ENCODE measurements at places on chromosomes 6 and 20.

DNA sequence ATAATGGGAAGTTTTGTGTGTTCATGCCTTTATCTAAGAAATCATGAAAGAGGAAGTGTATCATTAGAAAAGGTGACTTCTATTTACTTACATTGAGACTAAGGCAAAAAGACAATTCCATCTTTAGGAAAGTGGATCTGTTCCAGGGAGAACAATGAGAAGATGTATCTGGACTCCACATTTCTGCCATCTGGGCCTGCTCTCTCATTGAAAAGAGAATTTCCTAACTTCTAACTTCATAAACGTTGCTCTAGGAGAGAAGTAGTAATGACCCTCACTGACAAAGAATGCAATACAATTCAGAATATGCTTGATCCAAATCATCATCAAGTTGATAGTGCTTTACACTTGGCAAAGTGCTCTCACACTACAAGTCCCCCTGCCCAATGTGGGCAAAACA, 294.2 kb downstream of the OGFRL1 start:
- no peak for DNase-seq

- no peak for DNase-seq
Observed at GRCh38 chr6:20931093-20931492, 396.8 kb downstream of the CDKAL1 start.

- DNase-seq = no peak
Observed at GRCh38 chr6:129583866-129584265, 126.1 kb downstream of the ARHGAP18 start.

- no peak for DNase-seq
Observed at GRCh38 chr6:169726049-169726400, 1.7 kb upstream of the PHF10 start.

DNA sequence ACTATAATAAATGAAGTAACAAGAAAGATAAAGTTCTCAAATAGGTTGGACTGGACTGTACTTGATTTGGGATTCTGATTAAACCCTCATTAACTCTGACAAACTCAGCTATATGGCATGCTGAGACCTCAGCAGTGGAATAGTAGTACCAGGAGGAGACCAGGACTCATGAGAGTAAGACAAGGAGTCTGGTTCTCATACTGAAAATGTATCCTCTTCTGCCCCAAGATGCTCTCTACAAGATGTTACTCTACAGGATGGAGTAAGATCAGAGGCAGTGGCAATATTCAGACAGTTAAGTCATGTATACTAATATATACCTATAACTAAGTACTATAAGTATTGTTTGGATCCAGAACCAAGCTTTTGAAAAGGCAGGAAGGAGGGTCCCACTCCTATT, 31.9 kb upstream of the SYNCRIP start:
- DNase-seq = no peak

DNA sequence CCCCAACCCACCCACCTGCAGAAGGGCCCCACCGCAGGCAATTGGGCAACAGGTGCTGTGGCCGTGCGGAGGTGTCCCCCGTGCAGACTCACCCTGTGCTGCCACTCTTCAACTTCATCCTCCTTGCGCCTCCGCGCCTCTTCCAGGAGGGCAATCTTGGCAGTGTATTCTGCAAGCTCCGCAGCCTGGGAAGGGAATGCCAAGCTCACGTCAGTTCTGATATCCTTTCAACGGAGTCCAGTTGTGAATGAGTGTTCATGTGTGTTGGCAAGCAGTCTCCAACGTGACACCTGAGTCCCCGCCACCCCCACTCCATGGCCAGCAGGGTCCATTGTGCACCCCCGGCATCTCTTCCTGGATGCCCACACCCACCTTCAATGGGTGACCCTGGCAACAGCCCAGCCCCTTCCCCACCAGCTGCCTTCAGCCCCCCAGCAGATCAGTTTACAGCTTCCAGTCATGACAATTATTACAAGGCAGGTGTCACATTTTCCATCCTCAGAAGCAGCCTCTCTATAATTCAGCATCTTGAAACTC, 49.9 kb downstream of the EZR start:
- DNase-seq = no peak

DNA sequence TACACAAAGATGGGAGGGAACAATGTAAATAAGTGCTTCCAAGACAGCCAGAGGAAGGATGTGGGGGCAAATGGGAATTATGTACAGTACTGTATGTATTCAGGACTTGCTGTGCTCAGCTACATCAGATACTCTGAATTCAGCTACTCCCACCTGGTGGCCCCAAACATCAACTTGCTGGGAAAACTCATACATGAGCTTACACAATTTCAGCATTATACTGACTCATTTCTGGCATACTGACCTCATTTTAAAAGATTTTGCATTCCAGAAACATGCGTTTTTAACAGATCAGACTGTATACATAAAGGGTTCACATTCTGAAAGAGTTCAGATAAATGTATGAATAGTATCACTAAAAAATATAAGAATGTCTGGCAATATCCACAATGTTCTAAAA, 59.7 kb downstream of the GPX5 start:
- no peak for DNase-seq

GRCh38 chr6:159041181-159041580, 3.6 kb downstream of the TAGAP start:
- DNase-seq = no peak

DNA sequence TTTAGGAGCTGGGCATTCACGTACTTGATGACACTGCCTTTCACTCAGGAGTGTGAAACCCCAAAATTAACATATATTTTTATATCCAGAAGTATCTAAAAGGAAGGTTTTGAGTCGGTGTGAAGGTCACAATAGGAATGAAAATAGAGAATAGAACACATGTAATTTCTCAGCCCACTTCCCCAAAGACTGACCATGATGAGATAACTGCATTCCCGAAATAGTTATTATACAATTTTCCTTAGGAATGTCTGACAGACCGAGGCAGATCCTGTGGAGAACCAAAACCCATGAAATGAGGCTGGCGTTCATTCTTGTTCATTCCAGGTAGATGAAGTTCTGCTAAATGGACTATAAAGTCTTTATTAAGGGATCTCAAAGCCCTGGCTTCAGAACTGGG, 10.3 kb downstream of the NSFL1C start:
- no peak for DNase-seq

DNA sequence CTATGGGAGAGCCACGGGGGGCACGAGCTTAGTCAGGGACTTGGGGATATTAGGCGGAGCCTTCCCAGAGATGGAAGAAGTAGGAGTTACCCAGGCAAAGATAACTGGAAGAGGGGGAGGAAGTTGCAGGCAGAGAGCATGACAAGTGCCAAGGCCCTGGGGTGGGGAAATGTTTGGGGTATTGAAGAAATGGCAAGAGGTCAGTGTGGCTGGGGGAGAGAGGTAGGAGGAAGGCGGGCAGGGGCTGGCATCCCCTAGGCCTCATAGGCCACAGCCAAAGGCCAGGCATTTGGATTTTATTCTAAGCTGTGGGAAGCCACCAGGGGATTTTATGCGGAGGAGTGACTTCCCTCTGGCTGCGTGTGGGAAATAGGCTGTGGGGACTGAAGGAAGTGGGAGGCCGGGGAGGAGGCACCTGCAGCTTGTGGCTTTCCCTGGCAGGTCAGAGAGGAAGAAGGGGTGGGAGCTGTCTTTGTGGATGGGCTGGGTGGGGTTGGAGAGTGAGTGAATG, 22.7 kb downstream of the SNAI1 start:
- DNase-seq = no peak

DNA sequence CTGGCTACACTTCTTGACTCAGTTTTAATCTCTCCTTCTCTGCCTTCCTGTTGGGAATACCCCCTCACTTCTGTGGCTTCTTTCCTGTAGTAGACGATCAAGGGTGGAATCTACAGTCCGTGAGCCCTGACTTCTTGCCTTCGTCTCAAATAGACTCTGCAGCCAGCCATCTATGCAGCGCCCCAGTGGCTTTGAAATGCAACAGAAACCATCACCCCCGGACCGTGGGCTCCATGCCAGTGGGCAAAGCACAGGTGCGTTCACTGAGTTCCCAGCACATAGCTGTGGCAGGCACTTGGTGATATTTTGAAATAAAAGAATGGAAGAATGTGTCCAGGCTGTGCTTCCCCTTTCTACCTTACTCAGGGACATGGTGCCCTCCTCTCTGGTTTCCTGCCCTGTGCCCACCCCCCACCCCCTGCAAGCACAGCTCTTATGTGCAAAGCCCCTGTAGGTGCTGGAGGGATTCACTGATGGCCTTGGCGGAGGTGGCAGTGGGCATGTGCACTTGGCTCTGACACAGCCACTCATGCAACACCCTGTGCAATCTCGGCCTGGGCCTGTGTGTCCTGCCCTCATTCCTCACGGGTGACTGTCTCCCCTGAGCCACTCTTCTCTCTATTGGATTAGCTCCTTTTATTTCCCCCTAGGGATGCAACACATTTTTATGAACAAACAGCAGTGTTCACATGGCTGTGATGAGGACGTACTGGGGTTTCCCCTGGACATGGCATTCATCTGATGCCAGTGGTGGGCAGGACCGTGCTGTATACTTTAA, 5.5 kb upstream of the CDSN start:
- DNase-seq = peak; percentile 80

DNA sequence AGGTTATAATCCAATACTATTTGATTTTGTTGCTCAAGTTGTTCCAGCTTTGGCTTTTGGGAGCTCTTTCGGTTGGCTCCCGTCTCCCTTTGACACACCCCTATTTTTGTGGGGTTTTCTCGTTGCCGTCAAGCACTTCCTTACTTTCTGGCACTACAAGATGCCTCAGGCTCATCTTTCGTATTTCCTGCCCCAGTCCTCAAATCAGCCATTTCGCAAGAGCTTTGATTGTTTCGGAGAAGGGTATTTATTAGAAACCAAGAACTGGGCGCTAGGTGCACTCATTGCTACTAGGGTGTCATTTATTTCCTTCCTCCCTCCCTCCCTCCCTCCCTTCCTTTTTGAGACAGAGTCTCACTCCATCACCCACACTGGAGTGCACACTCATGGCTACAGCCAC, 13.3 kb upstream of the SOX12 start:
- DNase-seq = no peak

DNA sequence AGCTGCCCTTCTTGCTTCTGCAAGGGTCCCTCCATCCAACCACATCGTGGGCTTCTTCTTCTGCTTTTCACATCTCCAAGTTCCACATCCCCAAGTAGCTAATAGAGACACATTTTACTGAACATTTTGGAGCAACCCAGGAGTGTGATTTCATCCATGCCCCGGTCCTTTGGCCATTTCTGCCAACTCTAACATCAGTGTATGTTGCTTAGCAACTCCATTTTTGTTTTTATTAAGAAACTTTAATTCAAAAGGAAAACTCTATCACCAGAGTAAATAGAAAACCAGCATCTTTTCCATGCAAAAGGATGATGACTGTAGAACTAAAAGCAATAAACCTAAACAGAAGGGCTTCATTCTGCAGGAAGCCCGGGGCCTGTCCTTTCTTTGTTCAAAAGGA, 32.7 kb upstream of the SULF2 start:
- DNase-seq = no peak

DNA sequence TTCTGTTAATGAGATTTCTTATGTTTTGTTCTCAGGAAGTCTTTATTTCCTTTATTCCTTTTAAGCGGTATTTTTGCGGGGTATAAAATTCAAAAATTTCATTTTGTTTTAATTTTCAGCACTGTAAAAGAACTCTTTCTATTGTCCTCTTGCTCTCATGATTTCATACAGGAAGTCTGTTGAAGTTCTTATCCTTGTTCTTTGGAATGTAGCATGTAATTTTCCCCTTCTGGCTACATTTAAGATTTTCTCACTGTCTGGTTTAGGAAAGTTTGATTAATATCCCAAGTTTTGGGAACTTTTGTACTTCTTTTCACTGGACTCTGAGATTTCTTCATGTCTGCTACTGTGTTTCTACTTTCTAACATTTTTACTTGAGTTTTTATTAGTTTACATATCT, 581.4 kb upstream of the GJE1 start:
- no peak for DNase-seq

- DNase-seq = peak; percentile 74
Observed at GRCh38 chr20:19973961-19974629, 43.1 kb upstream of the NAA20 start.

DNA sequence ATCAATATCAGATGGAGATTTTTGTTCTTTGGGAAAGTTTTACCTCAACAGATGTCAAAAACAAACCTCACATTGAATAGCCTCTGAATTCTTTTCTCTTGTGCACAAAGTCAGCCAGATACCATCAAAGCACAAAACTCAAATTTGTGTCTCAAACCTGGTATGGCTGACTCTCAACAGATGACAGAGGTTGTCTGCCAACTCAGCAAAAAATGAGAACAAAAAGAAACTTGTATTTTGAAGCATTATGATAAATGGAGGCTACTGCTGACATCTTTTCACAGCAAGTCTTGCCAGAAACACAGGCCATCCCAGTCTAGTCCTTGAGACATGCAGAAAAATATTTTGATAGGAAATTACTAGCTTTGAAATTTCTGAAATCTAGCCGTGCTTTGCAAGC, 79.8 kb downstream of the KIF16B start:
- no peak for DNase-seq

- DNase-seq = no peak
Observed at GRCh38 chr6:68826501-68826900, 191.4 kb downstream of the ADGRB3 start.

DNA sequence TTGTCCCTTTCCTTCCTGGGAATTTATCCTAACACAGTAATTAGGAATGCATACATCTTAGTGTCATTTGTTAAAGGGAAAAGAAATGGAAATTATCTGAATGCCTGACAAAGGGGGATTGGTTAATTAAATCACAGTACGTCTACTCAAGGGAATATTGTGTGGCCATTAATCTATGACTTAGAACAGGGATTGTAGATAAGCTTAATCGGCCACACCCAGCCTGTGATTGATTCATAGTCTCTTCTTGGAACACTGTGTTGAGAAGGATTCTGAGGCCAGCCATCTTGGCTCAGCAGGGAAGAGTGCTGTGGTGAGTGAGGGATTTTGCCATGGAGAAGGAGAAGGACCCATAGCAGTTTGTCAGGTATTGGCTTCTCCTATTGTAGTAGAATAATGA, 50.5 kb downstream of the CTNNBL1 start:
- DNase-seq = no peak

GRCh38 chr6:157631838-157632614, 191.0 kb upstream of the SNX9 start:
- no peak for DNase-seq

DNA sequence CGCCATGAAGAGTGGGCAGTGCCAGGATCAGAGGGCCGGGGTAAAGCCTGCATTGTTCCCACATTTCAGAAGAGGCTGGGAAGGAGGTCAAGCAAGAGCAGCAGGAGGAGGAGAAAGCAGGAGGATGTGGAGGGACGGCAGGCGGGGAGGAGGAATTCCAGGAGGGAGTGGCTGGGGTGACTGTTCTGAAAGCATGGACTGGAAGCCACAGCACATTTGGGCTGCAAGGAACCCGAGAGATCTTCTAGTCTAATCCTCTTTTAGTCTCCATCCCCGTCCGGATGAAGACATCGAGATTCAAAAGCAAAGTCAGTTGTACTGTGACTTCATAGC, 76.9 kb downstream of the FAM50B start:
- DNase-seq = no peak

DNA sequence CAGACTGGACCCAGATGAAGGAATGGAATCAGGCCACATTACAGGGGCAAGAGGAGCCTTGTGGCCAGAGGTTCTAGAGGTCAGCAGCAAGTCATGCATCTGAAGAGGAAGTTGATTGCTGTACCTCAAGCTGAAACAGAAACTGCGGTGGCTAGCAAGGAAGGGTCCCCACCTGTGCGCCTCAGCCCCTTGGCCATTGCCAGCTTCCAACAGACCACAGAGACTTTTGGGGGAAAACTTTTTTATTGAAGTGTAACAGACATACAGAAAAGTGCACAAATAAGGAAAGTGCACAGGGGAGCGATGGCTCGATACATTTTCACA, 26.8 kb upstream of the SLC9A8 start:
- no peak for DNase-seq

Measured in thyroid gland (tissue), 4 donors.